ENCODE measurements at places on chromosomes 2 and 18.

- DNase-seq, result no peak
Observed at GRCh38 chr2:235716875-235717496, 223.1 kb downstream of the AGAP1 start.

- no peak for DNase-seq
Observed at GRCh38 chr2:2507417-2507997, 176.4 kb upstream of the MYT1L start.

DNA sequence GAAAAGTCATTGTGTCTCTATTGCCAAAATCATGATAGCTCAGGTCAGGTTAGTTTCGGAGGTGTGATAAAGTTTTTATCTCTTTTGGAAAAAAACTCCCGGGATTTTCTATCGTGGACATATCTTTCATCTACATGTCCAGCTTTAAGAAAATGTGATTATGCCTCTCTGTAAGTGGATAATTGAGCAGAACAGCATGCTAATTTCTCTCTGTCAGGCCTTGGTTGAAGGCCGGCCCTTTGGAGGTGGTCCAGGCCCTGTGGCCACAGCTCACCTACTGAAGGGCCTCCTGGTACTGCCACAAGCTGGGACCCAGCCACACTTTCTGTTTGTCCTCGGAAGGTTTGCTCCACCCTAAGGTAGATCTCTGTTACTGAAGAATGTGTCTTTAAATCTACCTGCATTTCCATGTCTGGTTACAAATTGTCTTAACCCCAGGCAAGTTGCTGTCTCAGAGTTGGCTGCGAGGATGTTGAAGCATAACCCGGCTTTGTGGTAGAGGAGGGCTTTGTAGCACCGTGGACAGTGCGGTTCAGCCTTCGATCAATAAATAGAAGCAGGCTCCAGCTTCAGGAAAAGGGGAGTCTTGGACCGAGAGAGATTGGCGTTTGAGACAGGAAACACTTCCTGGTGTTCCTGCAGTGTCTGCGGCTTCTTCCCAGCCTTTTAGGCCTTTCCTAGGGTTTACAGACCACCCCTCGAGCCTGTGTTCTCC is 25.5 kb downstream of the TCF7L1 start:
- no peak for DNase-seq

DNA sequence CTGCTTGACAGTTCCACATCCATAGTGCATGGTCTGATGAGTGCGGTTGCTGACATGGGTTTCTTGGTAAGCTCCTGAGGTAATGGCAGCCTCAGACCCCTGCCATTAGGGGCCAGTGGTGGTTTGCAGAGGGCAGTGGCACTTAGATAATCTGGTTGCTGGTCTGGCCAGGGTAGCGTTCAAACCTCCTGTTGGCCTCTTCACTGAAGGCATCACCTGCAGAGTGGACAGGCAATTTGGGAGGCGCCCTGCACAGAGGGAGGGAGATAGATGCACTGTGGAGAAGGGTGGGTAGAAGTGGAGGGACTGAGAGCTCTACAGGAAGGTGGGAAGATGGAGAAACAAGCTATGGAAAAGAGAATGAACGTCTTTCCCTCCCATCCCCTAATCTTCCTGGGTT is 3.7 kb downstream of the HTRA2 start:
- no peak for DNase-seq

- peak; percentile 80 for DNase-seq
Observed at GRCh38 chr18:80147418-80148325, 38.6 kb downstream of the ADNP2 start.

Measured in brain microvascular endothelial cell (primary cell).